ENCODE measurements at places on chromosomes 16 and 17.
A peak's percentile ranks its signal among the peaks of the same experiment; 100 is the strongest.

DNA sequence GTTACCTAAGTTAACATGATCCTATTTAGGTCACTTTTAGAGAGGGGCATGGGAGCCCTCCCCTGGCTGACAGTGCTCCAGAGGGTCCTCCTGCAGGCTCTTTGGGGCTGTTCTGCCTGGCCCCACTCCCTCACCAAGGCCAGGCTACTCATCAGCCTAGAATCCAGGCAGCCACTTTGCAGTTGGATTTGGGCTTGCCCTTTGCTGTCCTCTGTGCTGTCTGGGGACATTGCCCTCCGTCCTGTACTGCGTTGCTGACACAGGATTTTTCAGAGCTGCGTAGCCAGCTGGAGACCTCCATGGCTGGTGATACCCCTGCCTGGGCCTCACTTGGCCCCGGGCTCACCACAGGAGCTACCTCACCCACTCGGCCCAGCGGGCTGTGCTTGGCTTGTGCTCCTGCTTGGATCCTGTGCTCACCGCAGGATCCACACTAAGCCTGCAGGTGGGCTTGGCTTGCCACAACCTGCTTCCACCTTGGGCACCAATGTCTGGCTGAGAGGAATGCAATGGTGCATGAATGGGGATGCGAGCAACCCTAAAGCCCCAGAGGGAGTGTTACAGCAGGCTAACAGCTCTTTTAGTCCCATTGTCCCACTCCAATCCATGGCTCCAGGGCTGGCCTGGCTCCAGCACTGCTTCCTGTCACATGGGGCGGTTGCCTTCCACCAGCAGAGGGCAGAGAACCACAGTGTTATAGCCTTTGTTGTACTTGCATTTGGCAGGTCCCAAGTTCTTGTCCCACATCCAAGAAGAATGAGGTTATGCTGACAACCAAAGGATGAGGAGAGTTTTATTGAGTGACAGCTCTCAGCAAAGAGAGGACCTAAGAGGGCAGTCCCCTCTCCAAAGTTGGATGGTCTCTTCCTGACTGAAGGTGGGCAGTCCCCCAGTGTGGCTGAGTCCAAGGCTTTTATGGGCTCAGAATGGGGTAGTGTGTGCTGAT is 21.5 kb downstream of the CCL4 start:
- no peak for DNase-seq

- DNase-seq = no peak
Measured at GRCh38 chr17:70622368-70623260, 453.3 kb downstream of the KCNJ2 start.

DNA sequence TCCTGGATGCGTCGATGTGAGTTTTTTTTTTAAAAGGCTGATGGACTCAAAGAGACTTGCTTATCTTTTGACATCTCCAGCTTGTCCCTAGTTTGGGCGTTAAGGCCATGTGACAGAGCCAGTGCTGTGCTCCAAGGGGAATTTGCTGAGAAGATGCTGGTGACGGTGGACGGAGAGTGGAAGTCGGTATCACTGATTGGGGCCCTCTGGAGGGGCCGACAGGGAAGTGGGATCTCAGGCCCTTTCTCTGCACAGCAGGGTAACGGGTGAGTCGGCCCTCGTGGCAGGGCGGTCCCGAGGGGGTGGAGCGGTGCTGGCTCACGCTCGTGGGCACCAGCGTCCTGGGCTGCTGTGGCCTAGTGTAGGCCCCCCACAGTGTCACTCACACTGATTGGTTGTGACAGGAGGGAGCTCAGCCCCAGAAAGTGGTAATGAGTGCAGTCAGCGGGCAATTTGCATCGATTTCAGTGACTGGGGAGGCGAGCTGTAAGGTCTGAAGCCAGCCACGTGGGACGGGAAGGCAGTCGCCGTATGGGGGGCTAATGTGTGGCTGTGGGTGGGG is 91.3 kb downstream of the TBC1D16 start:
- no peak for DNase-seq

DNA sequence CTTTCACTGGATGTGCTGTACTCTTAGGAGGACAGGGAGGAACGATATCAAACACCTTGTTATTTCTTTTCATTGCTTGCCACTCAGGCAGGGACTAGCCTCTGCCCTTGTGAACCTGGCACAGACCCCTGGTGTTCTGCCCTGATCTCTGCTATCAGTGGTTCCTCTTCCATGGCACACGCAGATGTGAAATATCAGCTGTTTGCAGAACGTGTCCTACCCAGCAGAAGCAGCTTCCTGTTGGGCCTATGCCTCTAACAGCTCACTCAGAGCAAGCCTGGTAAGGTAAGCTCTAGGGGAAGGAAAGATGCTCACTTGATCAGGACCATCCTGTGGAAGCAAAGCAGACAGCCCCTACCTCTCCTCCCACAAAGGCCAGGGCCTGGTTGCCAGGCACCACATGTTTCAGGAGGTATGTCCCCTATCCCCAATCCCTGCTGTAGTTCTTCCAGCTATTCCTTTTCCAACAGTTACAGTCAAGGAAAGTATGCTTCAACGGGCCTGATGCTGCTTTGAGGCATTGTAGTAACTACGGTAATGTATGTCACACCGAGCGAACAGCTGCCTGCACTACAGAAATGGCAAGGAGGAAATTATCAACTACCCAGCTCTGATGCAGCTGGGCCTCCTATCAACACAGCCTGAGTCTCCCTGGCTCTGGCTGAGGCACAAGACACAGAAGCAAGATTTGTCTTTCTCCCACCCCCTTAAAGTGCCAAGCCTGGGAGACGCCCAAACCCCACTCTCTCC is 41.3 kb upstream of the GFOD2 start:
- no peak for DNase-seq

- no peak for DNase-seq
Measured at GRCh38 chr17:6706499-6706898, 6.7 kb downstream of the SLC13A5 start.

- peak; percentile 36 for DNase-seq
Measured at GRCh38 chr17:49993423-49994060, 1.5 kb downstream of the DLX3 start.

- no peak for DNase-seq
Measured at GRCh38 chr17:37360632-37361031, 15.2 kb upstream of the C17orf78 start.

DNA sequence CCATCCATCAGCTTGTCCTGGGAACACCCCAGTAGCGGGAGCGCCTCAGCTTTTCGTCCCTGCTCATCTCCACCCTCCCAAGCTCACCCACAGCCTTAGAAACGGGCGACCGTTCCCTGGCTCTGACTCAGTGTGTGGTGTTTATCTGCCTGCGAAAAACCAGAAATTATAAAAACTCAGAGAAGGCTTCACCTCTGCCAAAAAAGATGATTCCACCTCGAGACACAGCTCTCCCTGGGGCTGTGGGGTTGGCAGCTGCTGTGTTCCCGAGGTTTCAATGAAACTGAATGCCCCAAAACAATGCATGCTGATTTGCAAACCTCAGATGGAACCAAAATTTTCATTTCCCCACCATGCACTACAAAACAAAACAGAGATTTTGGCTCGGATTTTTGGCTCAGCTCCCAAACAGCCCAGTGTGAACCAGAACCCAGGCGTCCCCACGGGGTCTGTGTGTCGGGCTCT is 62.4 kb upstream of the MED9 start:
- DNase-seq = no peak

DNA sequence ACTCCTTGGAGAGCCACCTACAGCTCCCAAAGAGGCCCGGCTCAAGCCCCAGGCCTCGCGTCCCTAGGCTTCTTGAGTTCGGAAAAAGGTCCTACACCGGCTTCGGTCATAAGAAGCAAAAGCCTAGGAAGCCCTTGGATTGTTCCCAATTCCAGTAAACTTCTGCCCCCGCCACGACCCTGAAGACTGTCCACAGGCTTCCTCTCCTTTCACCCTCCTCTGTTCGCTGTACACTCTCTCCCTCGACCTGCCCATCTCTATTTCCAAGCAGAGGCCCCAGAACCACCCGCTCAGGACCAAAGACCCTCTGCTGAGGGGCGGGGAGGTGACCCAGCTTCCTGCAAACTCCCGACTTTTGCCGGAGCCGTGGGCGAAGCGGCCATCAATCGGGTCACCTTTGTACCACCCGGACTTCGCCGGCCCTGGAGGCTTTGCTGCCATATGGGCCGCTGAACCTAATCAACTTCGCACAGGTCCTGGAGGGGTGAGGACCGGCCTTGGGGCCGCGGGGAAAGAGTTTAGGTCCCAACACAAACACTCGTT is 2.7 kb downstream of the HOXB2 start:
- peak; percentile 32 for DNase-seq

- no peak for DNase-seq
Measured at GRCh38 chr16:73053364-73054124, 5.6 kb upstream of the ZFHX3 start.

GRCh38 chr17:58611331-58611730 is 80.5 kb downstream of the TEX14 start:
- DNase-seq = no peak

DNA sequence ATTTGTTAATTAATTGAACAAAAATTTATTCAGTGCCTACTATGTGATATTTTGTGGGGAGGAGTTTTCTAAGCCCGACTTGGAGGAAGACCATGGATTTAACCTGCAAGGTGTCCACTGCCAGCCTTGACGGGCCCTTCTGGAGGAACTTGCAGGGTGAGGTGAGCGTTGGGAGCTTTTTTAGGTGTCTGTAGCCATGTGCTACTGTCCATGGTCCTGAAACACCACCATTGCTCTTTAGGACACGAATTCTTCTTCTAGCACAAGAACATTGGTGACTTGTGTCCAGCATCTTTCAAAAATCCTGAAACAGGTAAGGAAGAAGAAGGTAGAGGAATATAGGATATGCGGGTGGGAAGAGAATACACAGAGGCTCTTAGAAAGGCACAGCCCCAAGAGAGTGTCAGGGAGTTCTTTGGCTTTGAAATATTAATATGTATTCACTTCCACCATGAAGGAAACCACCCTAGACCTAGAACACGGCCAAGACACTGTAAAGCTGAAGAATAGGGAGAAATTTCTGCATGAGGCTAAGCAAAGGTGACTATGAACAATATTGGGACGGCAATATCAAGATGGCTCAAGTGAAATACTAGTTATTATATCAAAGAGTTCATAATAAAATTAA is 27.9 kb upstream of the OR4D1 start:
- DNase-seq = peak; percentile 50

- DNase-seq = no peak
Measured at GRCh38 chr17:67044940-67045339, 586 bp downstream of the CACNG1 start.

DNA sequence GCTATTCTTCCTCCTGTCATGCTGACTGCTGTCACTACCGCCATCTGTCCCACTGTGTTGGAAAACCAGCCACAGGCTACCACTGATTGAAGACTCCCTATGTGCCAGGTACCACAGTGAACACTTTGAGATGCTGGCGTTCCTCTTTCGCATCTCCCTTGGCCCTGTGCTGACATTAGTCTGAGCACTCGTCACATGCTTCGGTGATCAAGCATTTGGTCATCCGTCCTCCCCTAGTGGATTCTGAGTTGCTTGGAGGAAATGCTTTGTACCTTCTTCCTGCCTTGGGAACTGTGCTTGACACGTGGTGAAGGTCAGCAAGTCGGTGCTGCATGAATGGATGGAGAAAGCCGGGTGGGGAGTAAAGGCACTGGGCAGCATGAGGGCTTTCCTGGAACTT is 260.1 kb downstream of the SNX29 start:
- DNase-seq = no peak

DNA sequence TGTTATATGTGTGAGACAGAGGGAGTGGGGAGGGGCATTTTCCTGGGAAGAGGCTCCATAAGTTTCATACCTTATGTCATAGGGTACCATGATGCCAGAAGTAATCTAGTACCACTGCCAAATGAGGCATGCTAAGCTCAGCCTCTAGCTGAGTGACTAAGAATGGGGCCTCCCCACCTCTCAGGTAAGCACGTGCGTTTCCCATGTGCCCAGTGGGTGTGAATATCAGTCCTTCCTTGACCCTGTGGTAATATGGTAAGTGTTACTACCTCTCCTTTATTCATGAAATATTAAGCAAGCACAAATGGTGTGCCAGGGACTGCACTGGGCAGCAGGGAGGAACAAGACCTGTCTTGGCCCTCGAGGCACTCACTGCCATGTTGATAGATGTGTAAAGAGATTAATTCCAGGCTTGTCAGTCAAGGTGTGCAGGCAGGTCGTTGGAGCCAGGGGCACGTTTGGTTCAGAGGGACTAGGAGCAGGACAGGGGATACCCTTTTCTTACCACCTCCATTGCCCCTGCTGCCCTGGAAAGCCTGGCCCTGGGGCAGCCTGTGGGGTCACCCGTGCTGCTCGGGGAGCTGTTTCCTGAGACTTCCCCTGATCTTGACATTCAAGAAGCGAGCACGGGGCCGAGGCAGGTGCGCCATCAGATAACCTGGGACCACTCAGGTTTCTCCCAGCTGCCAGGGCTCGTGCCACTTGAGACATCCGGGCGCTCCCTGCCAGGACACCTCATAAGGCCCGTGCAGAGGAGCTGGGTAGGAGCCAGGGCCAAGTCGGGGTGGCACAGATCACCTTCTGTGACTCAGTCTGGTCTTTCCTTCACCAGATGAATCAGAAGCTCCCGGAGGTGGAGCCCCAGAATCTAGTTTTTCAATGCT is 8.8 kb downstream of the RSAD1 start:
- no peak for DNase-seq

- DNase-seq = no peak
Measured at GRCh38 chr17:45809499-45809898, 25.4 kb downstream of the CRHR1 start.

DNA sequence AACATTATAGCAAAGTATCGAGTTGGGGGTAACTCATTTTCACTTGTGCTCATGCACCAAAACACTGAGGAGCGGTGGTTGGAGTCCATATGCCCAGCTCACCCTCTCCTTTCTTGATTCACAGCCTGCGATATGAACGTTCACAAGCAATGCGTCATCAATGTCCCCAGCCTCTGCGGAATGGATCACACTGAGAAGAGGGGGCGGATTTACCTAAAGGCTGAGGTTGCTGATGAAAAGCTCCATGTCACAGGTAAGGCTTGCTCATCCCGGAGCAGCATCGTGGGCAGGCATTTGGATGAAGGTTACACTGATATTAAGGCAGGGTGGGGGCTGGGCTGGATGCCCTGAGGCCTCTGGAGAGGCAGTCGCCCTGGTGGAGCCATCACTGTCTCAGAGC is 189.7 kb upstream of the CACNG5 start:
- DNase-seq = no peak

DNA sequence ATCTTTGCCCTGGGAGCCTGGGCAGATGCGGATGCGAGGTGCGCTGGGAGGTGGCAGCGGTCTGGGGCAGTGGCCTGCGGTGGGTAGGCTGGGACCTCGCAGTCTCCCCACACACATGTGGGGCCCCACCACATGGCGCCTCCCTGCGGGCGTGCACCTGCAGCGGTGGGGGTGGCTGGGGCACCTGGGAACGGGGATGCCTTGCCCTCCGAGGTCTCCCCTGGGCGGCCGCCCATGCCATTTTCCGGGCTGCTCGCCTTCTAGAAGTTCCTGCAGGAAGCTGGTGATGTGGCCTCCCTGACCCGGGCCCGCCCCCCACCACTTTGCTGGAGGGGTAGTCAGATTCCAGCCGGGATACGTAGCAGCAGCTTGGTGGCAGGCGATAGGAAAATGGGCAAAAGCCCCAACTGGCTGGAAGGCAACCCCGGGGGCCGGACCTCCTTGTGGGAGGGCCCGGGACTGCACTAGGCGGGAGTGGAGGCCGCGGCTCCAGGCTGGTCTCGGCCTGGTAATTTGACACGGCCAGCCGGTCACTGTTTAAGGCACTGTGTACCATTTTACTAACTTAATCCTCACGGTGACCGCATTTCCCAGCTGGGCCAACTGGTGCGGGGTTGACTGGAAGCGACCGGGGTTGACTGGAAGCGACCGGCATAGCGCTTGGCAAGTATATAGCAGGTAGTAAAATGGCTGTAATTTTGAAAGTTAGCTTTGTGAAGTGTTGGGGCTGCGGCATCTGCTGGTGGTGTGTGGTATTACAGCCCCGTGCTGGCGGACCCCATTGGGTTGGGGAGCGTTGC is 38.5 kb downstream of the IGF2BP1 start:
- DNase-seq = peak; percentile 33

GRCh38 chr16:50684823-50685461 is 3.8 kb upstream of the SNX20 start:
- DNase-seq = peak; percentile 54

Measured in activated CD4-positive, alpha-beta memory T cell treated with anti-CD3 and anti-CD28 coated beads, Interleukin-2, amount 10 ng/mL, durations not matched to agents 7 days and 5 days (primary cell).